ENCODE measurements at places on chromosomes 4 and X.

DNA sequence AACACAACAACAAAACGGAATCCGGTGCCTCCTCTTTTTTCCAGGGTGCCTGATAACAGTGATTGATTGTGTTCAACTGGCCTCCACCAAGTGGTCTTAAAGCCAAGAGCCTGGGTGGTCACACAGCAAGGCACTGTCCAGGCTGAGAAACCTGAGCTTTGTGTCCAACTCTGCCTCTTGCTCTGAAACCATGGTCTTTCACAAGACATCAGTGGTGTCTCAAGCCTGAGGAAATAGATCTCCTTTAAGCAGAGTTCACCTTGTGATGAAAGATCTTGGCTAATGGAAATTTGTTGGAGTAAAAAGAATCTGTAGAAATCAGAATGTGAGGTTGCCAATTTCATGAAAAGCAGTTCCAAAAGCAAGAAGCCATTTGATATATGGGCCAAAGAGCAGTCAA lies 47.3 kb upstream of the ACSL1 start:
- DNase-seq = no peak

- DNase-seq = no peak
Observed at GRCh38 chr4:145815027-145815612, 123.5 kb downstream of the ZNF827 start.

- no peak for DNase-seq
Observed at GRCh38 chrX:18026166-18026565, 165.1 kb upstream of the RAI2 start.

DNA sequence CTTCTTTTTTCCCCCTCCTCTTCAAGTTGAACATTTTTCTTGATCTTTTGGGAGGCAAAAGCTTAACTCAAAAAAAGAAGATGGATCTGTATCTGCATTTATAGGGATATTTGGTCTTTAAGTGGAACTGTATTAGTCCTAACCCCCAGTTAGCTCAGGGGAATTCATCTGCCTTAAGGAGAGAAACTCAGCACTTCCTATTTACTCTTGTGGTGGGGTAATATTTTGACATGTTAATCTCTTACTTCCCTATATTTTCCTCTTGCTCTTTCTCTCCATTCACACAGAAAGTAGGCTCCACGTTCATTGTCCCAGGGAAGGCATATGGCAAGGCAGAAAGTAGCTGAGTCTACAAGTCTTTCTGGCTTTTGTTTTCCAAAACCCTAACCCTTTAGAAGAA lies 5.3 kb downstream of the LRRC66 start:
- no peak for DNase-seq

DNA sequence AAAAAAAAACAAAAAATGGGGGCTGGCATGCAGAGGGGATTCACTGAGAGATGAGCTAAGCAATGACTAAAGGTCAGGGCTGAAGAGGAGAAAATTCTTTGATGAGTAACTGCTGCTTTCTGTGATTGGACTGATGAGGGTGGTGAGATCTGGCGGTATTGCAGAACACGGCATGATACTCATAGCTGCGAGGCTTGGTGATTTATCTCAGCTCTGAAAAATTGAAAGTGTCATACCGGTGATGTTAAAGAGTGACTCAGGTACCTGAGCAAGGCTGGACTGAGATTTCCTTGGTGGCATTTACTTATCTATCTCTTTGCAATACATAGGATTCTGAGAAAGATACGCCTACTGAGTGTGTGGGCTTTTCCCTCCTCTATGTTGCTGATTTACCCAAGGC lies 204.1 kb upstream of the DDX53 start:
- DNase-seq = no peak

DNA sequence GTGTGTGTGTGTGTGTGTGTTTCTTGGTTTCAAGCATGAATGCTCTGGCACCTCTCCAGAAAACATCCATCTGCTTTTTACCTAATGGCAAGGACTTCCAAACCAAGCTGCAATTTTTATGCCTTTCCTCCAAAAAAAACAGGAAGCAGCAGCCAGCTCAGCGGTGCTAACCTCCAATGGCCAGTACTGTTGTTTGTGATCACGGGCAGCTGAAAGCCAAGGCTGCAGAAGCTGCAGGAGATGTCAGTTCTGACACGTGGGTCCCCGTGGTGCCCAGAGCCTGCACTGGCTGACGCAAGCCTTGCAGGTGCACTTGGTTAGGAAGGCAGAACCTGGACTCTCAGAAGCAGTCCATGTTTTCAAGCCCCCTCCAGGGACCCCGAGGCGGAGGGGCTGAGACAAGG lies 313.6 kb upstream of the DDX53 start:
- no peak for DNase-seq

DNA sequence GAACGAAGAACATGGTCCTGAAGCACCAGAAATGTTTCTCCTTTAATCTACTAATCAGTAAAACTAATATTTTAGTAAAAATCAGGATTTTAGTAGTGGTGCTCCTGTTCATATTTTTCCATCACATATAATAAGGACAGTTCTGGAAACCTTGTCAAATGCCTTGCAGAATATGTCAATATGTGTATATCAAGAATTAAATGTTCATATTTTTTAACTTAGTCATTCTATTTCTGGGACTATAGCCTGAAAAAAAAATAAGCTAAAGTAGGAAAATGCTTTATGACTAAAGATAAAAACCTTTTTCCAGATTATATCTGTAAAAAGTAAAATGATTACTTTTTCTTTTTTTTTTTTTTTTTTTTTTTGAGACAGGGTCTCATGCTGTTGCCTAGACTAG lies 65.1 kb downstream of the MAB21L2 start:
- no peak for DNase-seq

DNA sequence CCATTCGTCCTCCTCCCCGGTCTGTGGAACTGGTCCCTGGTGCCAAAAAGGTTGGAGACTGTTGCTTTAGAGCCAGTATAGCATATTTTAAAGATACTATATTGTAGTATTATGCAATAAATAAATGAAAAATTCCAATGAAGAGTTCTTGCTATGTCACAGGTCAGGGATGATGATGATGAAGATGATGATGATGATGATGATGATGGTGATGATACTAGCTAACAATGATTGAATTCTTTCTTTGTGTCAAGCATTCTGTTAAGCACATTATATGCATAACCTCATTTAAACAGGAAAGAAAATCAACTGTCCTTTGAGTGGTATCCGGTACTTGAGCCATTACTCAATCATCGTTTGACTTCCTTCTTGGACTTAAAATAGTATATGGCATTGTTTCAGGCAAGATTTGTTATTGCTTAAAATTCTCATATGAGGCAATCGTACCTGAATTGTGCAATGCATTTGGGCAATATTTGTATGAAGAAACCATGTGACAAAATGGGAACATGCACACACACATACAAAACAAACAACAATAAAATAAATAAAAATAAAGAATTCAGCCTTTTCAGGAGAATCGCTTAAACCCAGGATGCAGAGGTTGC lies 22.8 kb upstream of the TLR2 start:
- DNase-seq = no peak

- no peak for DNase-seq
Observed at GRCh38 chrX:32293962-32294700, 917.2 kb downstream of the DMD start.

DNA sequence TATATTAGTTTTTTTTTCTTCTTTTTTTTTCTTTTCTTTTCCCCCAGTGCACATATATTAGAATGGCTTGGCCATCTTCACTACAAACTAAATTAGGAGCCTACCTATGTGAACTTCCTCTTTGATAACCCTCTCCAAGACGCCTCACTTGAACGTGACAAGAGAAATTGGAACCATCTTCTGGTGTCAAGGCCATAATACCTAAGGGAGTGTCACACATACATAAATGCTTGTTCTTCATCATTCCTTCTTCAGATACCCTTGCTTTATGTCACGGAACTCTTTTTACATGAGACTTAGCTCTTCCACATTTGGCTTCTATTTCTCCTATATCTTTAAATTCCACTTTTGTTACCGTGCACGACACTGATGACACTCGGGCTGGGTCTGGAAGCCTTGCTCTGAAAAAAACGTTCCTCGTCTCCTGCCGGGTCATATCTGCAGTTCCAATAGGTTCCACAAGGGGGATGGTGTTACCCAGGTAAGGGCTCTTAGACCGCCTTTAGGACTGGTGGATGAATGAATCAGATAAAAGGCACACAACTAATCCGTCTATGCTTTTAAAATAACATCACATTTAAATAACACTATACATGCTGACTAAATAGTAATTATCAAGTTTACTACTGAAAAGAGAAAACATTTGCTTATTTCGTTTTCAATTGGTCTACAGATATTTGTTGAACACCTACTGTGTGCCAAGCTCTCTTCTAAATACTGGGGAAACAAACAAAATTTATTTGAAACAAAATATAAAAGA lies 19.9 kb downstream of the DGAT2L6 start:
- peak; percentile 41 for DNase-seq

GRCh38 chr4:76800902-76801301 lies 97.0 kb downstream of the SOWAHB start:
- no peak for DNase-seq

- no peak for DNase-seq
Observed at GRCh38 chr4:173538148-173538908, 8.3 kb upstream of the HAND2 start.

GRCh38 chr4:74109870-74110605 lies 11.0 kb upstream of the CXCL2 start:
- no peak for DNase-seq

- peak; percentile 21 for DNase-seq
Observed at GRCh38 chr4:36285784-36286480, 4.5 kb downstream of the DTHD1 start.
